ENCODE measurements at places on chromosomes 7 and 10. TPM values are rescaled to one million over a fixed set of nuclear protein-coding genes. Genes with fewer than 3 reads are reported as not detected.

DNA sequence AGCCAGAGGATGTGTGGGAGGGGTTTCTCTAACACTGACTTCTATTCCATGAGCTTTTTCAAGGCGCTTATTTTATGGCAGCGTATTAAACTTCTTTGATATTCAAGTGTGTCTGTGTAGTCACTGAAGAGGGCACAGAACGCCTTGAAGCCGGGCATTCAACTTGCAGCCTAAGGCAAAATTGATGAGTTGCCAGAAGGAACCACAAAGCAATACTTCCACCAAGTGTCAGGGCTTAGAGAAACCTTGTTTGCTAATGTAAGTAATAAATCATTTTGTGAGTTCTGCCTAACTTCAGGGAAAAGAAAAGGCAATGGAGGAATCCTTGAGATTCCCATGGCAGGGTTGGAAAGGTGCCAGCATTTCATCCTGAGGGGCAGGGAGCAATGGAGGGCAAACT, 163.8 kb downstream of the LCOR start:
- no peak overlapping the region for H3K4me3 ChIP-seq
- H3K4me1 ChIP-seq, result no peaks in the 10 kb centered on the region
- H3K36me3 ChIP-seq, result no peaks in the 10 kb centered on the region
- H3K27me3 ChIP-seq, result no peaks in the 10 kb centered on the region

GRCh38 chr10:56135828-56136227, 225.2 kb downstream of the ZWINT start:
- no peaks in the 10 kb centered on the region for H3K27me3 ChIP-seq
- no peak for DNase-seq
- H3K27ac ChIP-seq, result no peak overlapping the region
- H3K36me3 ChIP-seq, result no peaks in the 10 kb centered on the region

- H3K27ac ChIP-seq, result no peak overlapping the region
- peaks cover 31% of the 10 kb centered on the region for H3K27me3 ChIP-seq
- no peaks in the 10 kb centered on the region for H3K4me1 ChIP-seq
- no peaks in the 10 kb centered on the region for H3K36me3 ChIP-seq
Measured at GRCh38 chr10:63780101-63780500, 258.9 kb downstream of the REEP3 start.

Gene GRID2IP
- total RNA-seq, result 0.13 TPM

Gene CWF19L1
- total RNA-seq, result 33.4 TPM

Gene UTF1
- not detected for total RNA-seq

All from Panc1 (cell line).